ENCODE measurements at places on chromosomes 6 and 20. TPM values are rescaled to one million over a fixed set of nuclear protein-coding genes. Genes with fewer than 3 reads are reported as not detected.

DNA sequence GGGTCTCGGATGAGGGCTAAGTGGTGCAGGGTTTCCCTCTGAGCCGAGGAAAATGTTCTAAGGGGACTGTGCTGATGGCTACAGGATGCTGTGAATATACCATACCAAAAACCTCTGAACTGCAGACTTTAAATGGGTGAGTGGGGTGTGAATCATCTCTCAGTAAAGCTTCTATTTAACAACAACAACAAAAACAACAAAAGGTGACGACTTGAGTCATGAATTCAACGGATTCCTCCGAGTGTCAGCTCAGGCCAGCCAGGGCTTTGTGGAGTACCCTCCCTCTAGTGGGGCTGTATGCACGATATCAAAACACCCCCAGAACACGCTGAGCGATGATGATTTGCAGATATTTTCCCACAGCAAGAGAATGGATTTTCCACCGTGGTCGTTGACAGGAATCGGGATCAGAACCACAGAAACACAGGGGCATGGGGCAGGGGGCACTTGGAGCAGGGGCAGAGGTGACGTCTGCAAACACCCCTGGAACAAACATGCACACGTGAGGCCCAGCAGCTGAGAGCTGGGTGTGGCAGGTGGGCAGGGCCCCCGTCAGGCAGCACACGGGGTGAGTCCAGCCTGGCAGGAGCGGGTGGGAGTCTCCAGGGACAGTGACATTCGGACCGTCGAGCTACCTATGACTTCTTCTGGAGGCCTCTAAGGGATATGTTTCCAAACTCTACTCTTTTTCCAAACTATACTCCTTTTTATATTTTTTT lies 38.6 kb downstream of the SLC2A4RG start:
- DNase-seq = no peak

PPP1R3G gene
- 0.89 TPM for total RNA-seq

DNA sequence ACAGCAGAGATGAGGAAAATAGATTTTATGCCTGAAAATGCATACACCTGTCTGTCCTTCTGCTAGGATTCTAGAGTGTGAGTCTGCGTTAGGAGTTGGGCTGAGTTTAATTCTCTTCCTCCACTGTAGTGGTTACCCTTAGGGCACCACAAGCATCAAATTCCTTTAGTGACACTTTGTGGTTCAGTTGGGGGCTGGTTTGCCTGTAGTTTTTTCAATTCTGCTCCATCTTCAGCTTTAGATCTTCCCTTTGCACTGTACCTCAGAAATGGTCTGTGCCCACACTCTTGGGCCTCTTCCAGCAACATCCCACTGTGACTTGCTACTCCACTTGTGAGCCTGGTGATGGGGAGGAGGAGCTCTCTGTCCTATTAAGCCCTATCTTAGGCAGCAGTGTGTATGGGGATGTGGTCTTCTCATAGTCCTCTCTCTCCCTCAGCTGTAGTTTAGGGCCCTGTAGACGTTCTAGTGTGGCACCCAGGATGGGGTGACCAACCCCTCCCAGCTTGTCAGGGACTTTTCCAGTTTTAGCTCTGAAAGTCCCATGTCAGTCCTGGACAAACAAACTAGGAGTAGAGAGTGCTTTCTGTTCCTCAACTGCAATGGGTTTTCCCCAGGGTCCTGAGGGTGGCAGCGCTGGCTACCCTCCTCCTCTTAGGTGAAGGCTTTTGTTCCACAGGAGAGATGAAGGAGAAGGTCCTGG lies 19.7 kb upstream of the OGFRL1 start:
- no peak for DNase-seq

GRCh38 chr6:107936162-107936909 lies 21.7 kb downstream of the SEC63 start:
- no peak for DNase-seq

ACTL10 gene
- total RNA-seq = 1.4 TPM
